ENCODE measurements at places on chromosomes 12 and 14. TPM values are rescaled to one million over a fixed set of nuclear protein-coding genes. Genes with fewer than 3 reads are reported as not detected.

GRCh38 chr12:123474485-123475245 is 16.7 kb downstream of the SNRNP35 start:
- DNase-seq = no peak

Gene RERGL
- not detected for total RNA-seq

- DNase-seq = no peak
These were observed 47.6 kb downstream of the PTPN21 start for GRCh38 chr14:88507208-88507607.

Gene KCNA5
- not detected for total RNA-seq

DNA sequence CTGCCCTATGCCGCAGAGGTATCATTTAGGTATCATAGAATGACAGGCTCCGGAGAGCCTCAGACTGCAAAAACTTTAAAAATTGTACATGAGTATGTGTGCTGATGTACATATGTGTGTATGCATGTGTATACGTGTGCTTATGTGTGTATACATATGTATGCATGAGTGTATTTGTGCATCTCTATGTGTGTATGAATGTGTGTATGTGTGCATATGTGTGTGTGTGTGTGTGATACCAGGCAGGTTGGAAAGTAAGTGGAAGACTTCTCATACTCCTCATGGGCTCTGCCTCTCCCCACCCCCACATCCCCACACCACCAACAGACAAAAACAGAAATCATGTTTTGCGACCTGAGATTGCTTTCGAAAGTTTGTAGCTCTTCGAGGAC is 621 bp upstream of the TMEM117 start:
- no peak for DNase-seq

DNA sequence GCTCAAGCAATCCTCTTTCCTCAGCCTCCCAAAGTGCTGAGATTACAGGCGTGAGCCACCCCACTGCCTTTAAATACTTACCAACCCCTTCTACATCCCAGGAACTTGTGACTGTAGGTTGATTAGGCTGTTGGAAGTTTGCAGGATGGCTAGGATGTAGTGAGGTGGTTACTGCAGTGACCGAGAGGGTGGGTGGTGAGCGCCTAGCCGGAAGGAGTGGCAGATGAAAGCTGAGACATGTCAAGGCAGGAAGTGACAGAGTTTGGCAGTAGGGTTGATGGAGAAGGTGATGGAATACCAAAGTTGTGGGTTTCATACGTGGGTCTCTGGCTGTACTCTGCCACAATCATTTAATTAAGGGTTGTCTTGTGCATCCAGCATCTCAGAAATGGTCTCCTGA is 13.5 kb downstream of the B4GALNT3 start:
- DNase-seq = no peak

DNA sequence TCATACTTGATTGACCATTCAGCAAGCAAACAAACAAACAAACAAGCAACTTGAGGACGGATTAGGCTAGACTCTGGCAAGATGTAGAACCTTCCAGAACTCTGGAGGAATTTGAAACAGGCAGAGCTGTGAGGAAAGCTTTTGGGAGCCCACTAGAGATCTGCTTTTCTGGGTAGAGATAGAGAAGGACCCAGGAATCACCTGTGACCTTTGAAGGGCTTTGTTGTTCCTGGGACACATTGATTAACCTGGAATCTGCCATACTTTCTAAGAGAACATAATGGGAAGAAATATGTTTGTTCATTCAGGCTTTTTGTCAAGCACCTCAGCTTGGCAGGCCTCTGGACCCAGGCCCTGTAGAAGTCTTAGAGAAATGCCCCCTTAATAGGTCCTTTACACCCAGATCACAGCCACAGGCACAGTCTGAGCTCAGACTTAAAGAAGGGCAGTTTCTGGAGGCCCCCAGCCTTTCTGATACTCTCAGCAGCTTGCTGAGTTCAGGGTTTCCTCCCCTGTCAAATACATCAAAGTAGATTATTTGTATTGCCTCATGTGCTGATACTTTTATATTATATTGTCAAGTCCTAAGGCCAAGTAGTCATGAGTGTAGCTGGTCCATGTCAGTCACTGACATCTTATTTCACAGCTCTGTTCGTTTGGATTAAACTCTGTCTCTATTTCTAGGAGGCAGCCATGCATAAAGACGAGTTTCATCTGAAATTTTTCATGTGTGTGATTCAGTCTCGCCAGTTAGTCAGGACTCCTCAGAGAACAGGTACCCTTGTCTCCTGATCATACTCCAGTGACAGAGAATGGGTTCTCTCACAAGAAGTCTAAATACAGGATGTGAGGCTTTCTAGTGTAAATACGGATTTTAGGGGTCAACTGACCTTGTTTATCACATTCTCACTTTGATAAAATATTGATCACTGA is 1.1 kb upstream of the SENP1 start:
- no peak for DNase-seq

DNA sequence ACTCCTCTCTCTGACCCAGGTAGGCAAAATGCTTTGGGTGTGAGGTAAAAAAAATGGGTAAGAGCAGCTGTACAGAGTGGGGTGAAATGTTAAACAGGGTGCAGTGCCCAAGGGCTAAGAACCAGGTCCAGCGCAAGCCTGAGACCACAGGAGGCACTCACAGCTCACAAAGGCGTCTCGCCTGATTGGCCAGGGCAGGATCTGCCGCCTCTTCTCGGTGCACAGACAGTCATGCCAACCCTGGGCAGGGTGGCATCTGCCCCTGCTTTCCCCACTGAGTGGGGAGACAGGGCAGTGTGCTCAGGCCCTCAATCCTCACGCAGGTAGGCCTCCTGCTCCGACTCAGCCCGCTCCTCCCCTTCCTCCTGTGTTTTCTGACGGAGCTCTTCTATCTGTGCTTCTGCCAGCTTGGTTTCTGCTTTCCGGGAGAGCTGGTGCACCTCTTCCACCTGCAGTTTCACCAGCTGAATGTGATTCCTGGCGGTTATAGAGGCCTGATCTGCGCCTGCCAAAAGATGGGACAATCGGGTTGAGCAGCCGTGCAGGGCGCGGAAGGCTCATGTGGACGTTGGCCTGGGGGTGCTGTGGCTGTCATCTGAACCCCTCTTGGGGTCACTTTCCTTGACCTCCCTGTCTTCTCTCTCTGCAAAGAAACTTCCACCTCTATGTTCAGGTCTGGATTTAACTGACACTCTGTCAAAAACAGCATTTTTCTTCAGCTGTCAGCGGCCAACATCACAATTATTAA is 4.7 kb downstream of the B3GNT4 start:
- no peak for DNase-seq

- no peak for DNase-seq
These were observed 27.7 kb downstream of the SETD3 start for GRCh38 chr14:99452968-99453367.

DNA sequence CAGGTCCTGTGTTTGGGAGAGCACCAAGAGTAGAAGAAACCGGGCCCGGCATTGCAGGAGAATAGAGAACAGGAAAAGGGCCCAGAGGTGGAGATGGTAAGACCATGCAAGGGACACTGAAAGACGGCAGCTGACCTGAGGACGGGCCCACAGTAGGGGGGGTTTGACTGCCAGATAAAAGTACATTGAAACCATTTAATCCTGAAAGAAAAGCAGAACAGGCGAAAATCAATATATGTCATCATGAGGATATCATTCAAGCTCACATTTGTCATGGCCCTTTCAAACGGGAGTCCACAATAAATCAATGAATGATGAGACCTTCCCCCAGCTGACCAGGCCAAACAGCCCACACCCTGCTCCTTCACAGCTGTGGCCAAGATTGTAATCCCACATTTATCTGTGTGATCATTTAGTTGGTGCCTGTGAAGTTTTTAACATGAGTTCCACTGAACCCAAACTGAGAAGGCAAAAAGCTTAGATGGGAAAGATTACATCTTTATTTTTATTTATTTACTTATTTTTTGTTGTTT is 39.5 kb downstream of the E2F7 start:
- no peak for DNase-seq

Gene TRPV4
- 0.92 TPM for total RNA-seq

Gene RPS6KL1
- total RNA-seq = 11.5 TPM

Gene GALNT8
- 2.7 TPM for total RNA-seq

DNA sequence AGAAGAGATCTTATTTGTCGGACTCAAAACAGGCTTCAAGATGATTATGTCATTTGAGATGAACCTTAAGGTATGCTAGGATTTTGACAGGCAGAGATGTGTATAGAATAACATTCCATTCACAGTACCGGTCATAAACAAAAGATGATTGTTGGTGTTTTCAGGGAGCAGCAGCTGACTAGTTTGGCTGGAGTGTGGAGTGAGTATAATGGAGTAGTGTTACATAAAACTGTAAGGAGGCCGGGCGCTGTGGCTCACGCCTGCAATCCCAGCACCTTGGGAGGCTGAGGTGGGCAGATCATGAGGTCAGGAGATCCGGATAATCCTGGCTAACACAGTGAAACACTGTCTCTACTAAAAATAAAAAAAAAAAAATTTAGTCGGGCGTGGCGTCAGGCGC is 23.9 kb downstream of the SERPINA10 start:
- no peak for DNase-seq

Gene NOVA1
- total RNA-seq = 2.1 TPM

- no peak for DNase-seq
These were observed 47.9 kb downstream of the TMEM117 start for GRCh38 chr12:43883748-43884147.

Gene LHX5
- not detected for total RNA-seq

DNA sequence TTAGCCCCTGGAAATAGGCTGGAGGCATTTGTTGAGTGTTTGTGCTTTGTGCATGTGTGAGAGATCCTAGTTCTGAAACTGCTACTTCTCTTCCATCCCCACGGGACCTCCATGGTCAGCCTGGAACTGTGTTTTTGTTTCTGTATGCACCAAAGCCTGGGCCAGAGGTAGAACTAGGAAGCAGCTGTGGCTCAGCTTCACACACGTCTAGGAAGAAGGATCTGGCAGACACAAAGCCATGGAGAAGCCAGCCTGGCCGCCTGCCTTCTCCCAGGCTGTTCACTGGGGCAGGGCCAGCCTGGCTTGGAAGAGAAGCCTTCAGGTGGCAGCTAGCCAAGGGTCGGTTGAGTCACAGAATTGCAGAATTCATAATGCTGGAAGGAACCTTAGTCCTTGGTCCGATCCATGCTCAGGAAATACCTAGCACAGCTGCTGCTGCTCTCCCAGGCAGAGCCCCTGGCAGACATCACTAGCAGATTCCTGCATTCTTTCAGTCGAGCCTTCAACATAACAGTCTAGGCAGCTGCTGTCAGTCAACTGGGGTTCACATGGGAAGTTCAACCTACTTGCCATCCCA is 27.0 kb downstream of the RIN3 start:
- DNase-seq = peak; percentile 98

DNA sequence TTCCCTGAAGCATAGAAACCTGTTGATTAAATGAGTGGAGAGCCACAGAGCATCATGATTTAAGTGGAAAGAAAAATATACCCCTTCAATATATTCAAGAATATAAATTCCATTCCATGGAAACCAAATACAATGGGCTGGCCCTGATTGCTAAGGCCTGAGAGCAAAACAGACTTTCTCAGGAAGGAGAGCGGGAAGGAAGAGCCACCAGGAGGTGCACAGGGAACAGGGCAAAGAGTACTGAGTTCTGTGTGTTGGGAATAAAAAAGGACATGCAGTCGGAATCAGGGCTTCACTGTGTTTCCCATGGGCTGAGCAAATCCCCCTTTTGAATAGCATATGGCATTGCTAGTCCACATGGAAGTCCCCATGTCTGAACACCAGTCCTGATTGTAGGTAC is 69.7 kb upstream of the PLEKHG3 start:
- no peak for DNase-seq

Data from pulmonary artery endothelial cell (primary cell).